ENCODE measurements at places on chromosomes 3 and 15. TPM values are rescaled to one million over a fixed set of nuclear protein-coding genes. Genes with fewer than 3 reads are reported as not detected.

GRCh38 chr15:42919799-42920518 is 619 bp downstream of the TTBK2 start:
- peak overlapping the region; percentile 98 for H3K4me3 ChIP-seq
- DNase-seq: peak; percentile 25
- H3K27ac ChIP-seq: peak overlapping the region; percentile 97
- no peaks in the 10 kb centered on the region for H3K27me3 ChIP-seq
- no peaks in the 10 kb centered on the region for H3K36me3 ChIP-seq

GRCh38 chr3:11247362-11247761 is 24.8 kb upstream of the ATG7 start:
- no peaks in the 10 kb centered on the region for H3K36me3 ChIP-seq
- no peak overlapping the region for H3K4me3 ChIP-seq
- DNase-seq: no peak
- H3K27me3 ChIP-seq: no peaks in the 10 kb centered on the region

DNA sequence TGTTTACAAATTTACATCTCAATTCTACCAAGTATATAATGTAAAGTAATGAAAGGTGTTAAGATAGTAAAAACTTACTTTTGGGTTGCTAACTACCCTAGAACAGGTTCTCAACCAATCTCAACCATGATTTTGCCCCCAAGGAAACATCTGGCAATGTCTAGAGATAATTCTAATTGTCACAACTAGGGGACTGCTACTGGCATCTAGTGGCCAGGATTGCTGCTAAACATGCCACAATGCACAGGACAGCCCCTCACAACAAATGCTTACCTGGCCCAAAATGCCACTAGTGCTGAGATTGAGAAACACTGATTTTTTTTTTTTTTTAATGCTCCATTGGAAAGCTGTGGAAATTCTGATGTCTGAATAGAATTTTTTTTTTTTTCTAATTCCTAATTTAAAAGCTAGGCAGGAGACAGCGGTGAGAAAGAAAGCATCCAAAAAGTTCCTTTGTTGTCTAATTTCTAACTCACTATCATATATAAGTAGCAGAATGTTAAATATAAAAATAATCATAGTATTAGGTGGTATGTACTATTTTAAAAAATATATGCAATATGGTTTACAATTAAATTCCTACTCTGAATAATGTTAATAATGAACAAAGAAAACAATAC is 81.5 kb downstream of the TJP1 start:
- H3K36me3 ChIP-seq: no peaks in the 10 kb centered on the region
- H3K4me1 ChIP-seq: no peaks in the 10 kb centered on the region
- no peak overlapping the region for H3K4me3 ChIP-seq
- no peaks in the 10 kb centered on the region for H3K27me3 ChIP-seq

DNA sequence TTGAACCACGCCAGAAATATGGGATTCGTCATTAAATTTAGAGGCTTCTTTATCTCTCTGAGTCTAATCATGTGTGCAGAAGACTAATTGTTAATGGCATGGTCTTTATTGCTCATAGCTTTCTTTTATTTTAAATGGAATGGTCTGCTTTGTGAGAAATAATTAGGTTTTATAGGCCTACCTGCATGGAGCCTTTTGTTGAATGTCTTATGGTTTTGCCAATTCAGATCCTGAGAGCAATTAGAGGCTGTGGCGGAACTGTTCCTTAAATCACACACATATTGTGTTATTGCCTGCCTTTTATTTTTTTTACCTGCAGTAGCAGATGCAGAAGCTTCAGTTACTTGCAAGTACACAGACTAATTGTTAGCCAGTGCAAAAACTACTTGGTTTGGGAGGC is 306.2 kb downstream of the NLGN1 start:
- no peak for DNase-seq
- no peak overlapping the region for H3K27ac ChIP-seq
- H3K4me1 ChIP-seq: no peaks in the 10 kb centered on the region
- H3K27me3 ChIP-seq: no peaks in the 10 kb centered on the region

GRCh38 chr3:54877730-54878129 is 50.1 kb downstream of the LRTM1 start:
- no peak overlapping the region for H3K4me3 ChIP-seq
- H3K4me1 ChIP-seq: no peaks in the 10 kb centered on the region
- H3K36me3 ChIP-seq: no peaks in the 10 kb centered on the region
- H3K27me3 ChIP-seq: no peaks in the 10 kb centered on the region
- H3K27ac ChIP-seq: no peak overlapping the region

CPN2 gene
- 1.3 TPM for total RNA-seq

- DNase-seq: no peak
- H3K4me1 ChIP-seq: no peaks in the 10 kb centered on the region
- H3K36me3 ChIP-seq: no peaks in the 10 kb centered on the region
Observed at GRCh38 chr3:38493031-38493430, 3.1 kb upstream of the EXOG start.

GRCh38 chr3:14170531-14171159 is 7.8 kb downstream of the XPC start:
- no peaks in the 10 kb centered on the region for H3K36me3 ChIP-seq
- no peak overlapping the region for H3K27ac ChIP-seq
- no peaks in the 10 kb centered on the region for H3K4me1 ChIP-seq
- no peaks in the 10 kb centered on the region for H3K27me3 ChIP-seq
- no peak for DNase-seq

KPNA1 gene
- 38.7 TPM for total RNA-seq

Data from prostate gland (tissue), 2 donors.